NCI-H510A treated with DMSO at 0.1 percent for 48 hours (cell line): ENCODE measurements at places on chromosomes 2 and 18.

GRCh38 chr2:100791936-100792308, 28.0 kb upstream of the NPAS2 start:
- DNase-seq = no peak

- DNase-seq = no peak
Measured at GRCh38 chr2:46984642-46985476, 69.3 kb upstream of the MCFD2 start.

GRCh38 chr18:70329071-70329470, 40.2 kb downstream of the SOCS6 start:
- DNase-seq = no peak

DNA sequence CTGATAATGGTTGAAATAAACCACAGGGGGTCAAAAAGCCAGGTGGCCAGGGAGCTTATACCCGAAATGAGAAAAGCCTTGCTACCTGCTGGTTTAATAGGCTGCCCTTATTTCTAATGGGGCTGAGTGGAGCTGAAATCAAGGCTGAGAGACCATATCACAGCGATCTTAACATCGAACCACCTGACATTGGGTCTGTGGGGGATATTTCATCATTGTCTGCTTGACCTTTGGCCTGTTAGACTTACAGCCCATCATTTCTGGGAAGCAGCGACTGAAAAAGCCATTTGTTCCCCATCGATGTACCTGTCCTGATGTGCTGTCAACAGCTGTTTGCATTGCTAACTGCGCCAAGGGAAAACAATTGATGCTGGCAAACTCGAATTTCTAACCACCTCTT, 199.7 kb upstream of the SLC14A2 start:
- no peak for DNase-seq

- DNase-seq = no peak
Measured at GRCh38 chr2:69170661-69171060, 157.7 kb downstream of the ANTXR1 start.

GRCh38 chr2:178449700-178450523, 1.1 kb downstream of the PRKRA start:
- DNase-seq = no peak

- no peak for DNase-seq
Measured at GRCh38 chr2:65638443-65638842, 206.0 kb upstream of the SPRED2 start.

DNA sequence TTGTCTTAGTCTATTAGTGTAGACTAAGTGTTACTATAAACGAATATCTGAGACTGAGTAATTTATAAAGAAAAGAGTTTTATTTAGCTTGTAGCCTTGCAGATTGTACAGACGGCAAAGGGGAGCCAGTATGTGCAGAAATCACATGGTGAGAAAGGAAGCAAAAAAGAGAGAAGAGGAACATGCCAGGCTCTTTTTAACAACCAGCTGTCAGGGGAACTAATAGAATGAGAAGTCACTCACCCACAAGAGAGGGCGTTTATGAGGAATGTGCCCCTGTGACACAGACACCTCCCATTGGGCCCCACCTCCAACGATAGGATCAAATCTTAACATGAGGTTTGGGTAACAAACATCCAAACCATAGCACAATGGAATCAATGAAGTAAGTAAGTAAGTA, 20.6 kb upstream of the ZNF804A start:
- no peak for DNase-seq

DNA sequence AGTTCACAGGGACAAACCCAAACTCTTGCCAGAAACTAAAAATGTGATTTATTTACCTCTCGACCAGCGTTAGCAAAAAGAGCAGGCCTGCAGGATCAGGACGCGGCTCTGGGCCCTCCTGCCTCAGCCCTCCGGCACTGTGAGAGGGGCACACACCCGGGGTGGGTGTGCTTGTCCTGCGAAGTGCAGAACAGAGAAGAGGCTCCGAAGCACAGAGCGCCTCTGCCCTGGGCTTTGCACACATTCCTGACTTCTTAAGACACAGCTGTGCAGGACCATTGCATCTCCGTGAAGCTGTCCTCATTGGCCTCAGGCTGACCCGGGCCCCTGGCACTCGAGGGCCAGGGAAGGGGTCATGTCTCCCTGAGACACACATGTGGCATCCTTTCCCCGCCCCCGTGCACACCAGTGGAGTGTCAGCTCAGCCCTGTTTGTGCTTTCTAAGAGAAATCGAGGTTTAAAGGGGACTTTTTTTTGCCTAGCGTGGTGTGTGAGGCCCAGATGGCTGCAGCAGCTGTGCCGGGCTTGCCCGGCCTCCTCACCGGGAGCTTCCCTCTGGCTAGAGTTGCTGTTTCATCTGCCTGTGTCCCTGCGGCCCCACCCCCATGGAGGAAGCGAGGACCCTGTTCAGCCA, 9.9 kb upstream of the NFATC1 start:
- no peak for DNase-seq

- no peak for DNase-seq
Measured at GRCh38 chr2:29082804-29083495, 8.6 kb upstream of the PCARE start.

- no peak for DNase-seq
Measured at GRCh38 chr2:239312741-239313667, 87.8 kb downstream of the HDAC4 start.

GRCh38 chr18:41674506-41674905, 280.5 kb upstream of the PIK3C3 start:
- DNase-seq = no peak

DNA sequence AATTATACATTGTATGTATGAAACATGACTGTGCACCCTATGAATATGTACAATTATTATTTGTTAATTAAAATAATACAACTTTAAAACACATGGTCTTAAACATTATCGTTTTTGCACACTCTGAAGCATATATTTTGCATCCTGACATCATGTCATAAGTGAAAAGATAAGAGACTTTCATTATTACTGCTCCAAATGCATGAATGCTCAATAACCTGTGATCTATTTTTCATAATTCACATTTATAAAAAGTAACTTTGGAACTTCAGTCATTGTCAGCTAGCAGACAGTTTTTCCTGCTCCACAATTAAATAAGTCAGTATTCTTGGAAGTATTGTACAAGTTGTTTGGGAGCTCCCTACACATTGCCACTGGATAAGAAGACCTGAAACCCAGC, 1.3 kb upstream of the ITPRIPL1 start:
- no peak for DNase-seq

DNA sequence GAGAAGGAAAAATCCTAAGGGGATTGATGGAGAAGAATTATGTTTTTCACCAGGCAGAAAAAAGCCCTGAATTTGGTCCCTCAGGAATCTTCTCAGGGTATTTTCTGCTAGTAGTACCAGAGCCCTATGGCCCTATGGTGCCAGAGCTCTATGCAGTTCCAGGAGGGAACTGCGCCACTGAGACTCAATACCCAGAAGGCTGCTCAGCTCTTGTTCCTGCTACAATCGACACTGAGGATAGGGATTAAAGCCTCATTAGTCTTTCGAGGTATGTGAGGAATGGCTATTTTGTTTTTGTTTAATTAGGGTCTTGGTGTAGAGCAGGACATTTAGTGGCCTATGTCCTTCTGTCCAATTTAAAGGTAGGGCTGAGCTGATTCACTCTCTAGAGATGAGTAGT, 21.7 kb upstream of the PPP3R1 start:
- DNase-seq = no peak

DNA sequence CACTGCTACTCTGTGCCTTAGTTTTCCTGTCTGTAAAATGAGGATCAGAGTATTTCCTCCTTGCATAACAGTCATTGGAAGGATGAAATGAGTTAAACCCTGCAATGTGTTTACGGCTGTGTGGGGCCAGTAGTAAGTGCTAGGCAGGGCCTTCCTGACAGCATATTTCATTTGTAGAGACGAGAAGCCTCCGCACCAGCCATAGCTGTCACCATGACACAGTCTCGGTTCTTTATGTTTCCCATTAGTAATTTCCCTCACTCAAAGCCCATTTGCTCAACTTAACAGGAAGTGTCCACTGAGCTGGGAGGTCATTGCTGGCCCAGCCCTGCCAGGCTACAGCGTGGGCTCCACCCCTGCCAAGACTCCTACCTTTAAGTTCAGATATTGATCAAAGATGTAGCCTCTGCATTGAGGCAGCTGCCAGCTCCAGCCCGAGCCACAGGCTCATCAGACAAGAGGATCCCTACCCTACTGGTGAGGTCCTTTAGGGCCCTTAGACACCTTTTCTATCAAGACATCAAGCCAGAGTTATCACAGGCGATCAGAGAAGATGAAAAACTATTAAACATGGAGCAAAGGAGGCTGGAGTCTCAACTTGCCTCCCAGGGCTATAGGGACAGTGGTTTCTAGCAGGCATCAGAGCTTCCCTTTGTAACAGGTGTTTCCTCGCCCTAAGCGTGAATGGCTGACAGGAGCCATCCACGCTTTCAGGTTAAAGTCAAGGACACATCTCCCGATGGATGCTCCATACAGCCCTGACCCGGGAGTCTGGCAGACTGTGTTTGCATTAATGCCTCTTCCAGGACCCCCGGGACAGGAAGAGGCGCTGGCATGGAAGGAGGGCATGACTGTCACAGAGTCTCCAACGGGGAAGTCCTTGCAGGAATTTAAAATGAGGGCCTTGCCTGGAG, 251.7 kb downstream of the NDUFA10 start:
- no peak for DNase-seq

DNA sequence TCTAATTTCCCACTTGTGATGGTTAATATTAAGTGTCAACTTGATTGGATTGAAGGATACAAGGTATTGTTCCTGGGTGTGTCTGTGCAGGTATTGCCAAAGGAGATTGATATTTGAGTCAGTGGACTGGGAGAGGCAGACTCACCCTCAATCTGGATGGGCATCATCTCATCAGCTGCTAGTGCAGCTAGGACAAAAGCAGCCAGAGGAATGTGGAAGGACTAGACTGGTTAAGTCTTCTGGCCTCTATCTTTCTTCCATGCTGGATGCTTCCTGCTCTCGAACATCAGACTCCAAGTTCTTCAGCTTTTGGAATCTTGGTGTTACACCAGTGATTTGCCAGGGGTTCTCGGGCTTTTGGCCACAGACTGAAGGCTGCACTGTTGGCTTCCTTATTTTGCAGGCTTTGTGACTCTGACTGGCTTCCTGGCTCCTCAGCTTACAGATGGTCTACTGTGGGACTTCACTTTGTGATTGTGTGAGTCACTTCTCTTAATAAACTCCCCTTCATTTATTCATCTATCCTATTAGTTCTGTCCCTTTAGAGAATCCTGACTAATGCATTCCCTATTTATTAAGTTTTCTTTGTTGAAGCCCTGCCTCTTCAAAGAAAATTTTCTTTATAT, 1087.5 kb upstream of the NXPH2 start:
- no peak for DNase-seq

GRCh38 chr18:31229829-31230228, 67.2 kb upstream of the DSC1 start:
- DNase-seq = no peak

GRCh38 chr2:98771264-98771663, 40.3 kb upstream of the MGAT4A start:
- no peak for DNase-seq

DNA sequence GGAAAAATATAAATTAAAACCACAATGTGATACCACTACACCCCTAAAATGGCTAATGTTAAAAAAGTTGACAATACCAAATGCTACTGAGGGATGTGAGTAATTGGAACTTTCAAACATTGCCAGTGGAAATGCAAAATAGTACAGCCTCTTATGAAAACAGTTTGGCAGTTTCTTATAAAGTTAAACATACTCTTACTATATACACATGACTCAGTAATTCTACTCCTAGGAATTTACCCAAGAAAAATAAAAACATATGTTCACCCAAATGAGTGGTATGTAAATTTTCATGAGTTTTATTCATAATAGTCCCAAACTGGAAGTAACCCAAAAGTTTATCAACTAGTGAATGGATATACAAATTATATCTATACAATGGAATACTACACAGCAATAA, 228.0 kb downstream of the CYP26B1 start:
- no peak for DNase-seq

DNA sequence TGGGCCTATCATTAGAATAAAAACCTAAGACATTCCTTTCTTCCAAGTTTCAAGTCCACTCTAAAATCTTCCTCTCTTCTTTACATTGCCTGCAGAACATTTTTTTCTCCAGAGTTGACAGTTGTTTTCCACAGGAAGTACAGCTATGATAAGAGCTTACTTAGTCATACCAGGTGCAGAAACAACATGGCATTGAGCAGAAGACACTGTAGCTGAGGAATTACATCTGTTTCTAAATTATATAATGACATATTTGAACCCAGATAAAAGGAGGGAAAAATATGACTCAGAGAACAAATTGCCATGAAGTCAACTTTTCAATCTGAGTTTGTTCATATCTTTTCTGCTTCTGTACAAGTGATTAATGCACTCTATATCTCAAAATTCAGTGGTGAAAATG, 30.2 kb downstream of the CMPK2 start:
- no peak for DNase-seq

DNA sequence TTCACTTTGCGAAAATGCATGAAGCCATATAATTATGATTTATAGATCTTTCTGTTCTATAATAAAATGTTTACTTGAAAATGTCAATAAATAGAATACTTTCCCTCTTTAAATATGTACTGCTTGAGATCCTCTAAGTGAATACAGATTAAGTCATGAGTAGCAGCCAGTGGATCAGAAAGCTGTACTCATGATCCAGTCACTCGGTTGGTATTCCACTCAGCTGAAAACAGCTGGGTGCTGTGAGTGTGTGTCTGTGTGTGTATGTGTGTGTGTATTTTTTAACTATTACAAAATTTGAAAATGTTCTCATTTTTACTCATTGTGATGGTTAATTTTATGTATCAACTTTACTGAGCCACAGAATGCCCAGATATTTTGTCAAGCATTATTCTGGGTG, 141.6 kb upstream of the CYP26B1 start:
- DNase-seq = no peak

GRCh38 chr2:241910604-241911520, 41.3 kb downstream of the RTP5 start:
- DNase-seq = no peak

DNA sequence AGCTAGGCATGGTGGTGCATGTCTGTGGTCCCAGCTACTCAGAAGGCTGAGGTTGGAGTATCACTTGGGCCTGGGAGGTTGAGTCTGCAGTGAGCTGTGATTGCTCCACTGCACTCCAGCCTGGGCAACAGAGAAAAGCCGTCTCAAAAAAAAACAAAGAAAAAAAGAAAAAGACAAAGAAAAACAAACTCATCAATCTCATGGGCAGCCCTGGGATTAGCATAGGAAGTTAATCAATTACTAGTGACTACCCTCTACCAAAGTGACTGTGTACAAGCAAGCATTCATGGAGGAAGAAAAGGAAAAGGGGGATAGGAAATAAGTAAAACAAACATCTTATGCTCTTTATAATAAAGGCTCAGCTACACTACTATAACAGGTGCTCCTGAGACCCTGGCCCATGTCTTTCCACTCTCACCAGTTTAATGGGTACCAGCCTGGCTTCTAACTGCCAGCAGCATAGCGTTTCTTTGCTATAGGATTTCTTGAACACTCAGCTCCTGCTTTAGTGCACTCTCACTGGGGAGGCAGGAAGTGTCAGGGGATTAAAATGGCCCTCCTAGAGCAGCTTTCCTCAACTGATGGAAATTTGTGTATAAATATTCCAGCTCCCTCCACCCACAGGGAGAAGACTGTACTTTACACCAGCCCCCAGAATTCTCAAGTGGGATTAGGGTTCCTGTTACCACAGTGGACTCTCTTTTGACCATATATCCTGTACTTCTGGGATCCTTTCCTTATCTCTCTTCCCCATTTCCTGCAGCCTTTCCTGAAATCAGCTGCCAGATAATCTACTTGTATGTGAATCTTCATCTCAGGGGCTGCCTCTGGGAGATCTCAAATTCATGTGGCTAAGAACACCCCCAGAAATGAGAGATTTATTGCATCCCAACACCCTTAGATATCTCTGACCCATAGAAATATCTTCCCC, 91.3 kb upstream of the GLS start:
- DNase-seq = no peak
